ENCODE measurements at places on chromosomes 1 and 21.

DNA sequence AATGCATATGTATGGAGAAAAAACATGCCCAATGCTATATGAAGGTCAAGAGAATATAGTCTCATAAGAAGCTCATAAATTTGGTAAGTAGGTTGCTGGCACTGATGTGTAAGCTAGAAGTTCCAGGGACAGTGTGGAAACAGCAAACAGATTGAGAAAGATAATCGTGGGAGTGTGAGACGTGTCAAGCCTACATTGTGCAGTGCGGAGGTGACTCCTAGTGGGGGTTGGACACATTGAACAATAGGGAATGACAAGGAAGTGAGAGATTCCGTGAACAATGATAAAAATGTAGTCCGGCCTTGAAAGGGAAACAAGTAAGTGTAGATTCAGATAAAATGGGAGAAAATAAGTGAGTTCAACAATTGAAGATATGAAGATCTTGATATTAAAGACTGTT lies 788.4 kb upstream of the PRMT6 start:
- DNase-seq: no peak

GRCh38 chr1:145690587-145691558 lies 16.3 kb downstream of the PDZK1 start:
- no peak for DNase-seq

DNA sequence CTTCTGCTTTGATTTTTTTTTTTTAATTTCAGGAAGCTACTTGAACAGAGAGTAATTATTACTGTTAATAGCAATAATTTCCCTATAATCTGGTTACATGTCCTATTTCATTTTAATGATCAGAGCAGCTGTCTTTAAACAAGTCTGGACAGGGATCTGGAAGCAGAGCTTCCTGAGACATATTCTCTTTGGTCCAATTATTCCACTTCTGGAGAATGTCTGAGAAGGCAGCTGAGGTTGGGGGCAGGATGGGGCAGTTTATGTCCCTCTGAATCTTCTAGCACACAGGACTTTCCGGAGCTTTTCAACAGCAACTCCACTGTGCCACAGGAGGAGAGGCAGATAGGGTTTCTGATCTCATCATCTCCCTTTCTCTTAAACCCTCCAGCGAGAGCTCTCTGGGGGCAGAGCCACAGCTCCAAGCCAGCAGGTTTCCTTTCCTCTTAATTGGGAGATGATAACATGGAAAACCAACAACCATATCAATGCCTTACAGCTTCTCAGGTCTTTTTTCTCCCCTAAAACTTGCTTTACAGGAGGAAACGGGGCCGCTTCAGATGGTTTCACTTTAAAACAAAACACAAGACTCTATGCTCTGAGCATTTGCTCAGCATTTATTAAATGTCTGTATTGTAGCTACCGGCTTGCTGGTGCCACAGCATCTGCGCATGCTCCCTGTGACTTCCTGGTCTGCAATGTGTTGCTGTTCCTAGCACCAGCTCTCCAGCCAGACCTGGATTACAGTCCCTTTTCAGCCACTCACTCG lies 425.7 kb upstream of the USP24 start:
- no peak for DNase-seq

- DNase-seq: no peak
Observed at GRCh38 chr1:23194119-23194984, 22.9 kb downstream of the HTR1D start.

GRCh38 chr1:244817415-244817894 lies 18.0 kb upstream of the COX20 start:
- no peak for DNase-seq

- DNase-seq: no peak
Observed at GRCh38 chr1:160108888-160109662, 6.5 kb upstream of the ATP1A2 start.

GRCh38 chr1:111758373-111758772 lies 2.7 kb downstream of the DDX20 start:
- no peak for DNase-seq

- DNase-seq: no peak
Observed at GRCh38 chr1:23567996-23568607, 8.8 kb upstream of the ID3 start.

GRCh38 chr1:230392920-230393521 lies 33.1 kb downstream of the PGBD5 start:
- DNase-seq: no peak

DNA sequence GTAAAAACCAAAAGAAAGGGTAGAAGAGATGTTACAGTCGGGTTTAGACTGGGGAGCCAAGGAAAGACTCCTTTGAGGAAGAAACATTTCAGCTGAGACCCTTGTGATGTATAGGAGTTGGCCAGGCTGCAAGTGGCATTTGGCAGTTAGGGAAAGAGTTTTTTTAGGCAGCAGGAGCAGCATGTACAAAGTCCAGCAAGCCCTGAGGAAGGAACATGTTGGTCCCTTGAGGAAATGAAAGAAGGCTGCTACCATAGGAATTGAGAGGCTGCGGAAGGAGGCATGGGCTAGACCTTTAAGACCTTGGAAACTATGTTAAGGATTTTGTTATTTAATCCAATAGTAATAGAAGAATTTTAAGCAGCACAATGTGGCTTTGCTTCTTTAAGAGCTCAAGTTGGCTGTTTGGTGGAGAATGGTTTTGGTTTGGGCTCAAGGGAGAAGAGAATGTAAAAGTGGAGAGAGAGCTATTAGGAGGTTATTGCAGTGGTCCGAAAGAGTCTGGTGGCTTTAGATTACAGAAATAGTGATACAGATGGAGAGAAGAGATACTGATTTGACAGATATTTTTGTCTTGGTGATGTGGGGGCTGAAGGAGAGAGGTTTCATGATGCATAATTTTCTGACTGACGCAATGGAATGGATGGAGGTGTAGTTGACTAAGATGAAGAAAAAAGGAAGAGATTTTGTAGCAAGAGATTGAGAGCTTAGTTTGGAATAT lies 26.6 kb downstream of the SMAP2 start:
- no peak for DNase-seq

GRCh38 chr1:211903490-211904245 lies 73.1 kb upstream of the LPGAT1 start:
- no peak for DNase-seq

- DNase-seq: no peak
Observed at GRCh38 chr1:4603295-4604110, 50.9 kb upstream of the AJAP1 start.

DNA sequence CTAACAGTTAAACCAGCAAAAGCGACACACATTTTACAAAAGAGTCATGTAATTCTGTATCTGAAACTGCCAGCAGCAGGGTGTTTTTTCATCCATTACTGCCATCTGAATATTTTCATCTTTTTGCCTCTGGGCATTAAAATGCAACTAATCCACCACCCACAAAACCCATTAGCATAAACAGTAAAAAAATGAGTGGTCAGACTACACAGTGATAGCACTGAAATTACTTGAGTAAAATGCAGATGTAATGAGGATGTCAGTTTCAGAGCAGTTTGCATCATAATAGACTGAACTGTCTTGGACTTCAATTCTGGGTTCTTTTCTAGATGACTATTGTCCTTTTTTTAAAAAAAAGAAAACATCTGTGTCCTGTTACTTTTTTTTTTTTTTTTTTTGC lies 132.3 kb downstream of the GABPA start:
- no peak for DNase-seq

DNA sequence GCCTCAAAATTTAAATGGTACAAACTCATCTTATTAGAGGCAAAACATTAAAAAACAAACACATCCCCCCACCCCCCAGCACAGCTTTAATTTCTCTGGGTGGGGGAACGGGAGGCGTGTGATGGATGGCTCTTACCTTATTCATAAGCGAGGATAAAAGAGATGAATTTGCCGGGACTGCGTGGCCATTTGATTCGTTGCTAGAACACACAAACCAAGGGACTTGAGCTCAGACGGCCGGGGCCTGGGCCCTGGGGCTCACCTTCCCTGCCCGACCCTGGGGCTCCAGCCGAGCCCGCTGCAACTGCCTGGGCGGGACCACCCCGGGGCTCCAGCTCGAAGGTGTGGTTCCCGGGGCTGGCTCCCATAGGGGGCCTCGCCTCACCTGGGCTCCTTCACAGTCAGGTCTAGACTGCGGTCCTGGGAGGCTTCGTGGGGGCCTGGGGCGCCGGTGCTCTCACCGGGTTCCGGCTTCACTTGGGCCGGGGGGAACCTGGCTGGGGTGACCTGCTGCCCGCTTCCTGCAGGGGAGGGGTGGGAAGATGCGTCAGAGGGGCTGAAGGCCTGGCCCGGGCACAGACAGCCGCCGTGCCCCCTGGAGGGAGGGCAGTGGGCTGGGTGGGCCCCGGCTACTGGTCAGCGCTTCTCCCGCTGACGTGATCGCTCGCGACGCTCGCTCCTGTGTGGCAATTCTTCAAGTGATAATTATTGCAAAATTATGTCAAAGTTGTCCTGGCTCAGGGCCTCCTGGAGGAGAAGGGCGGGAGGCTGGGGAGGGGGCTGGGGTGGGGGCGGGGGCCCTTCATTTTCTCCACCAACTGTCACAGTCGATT lies 145.7 kb downstream of the CASZ1 start:
- DNase-seq: no peak

GRCh38 chr1:150280138-150280707 lies 2.1 kb upstream of the CIART start:
- no peak for DNase-seq

GRCh38 chr1:196960854-196961253 lies 16.5 kb upstream of the CFHR5 start:
- DNase-seq: no peak

DNA sequence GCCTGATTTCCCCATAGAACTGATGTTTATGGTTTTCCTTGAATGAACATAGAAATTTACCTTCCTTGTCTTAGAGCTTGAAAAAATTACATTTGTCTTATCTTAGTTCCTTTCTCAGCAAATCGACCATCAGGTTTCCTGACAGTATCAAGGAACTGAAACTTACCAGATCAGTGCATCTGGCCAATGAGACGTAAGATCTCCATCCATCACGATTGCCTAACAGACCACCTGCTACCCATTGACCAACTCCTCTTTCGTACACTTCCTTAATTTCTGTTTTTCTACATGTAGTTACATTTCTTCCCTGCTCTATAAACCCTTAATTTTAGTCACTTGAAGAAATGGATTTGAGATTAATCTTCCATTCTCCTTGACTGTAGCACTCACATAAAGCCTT lies 57.4 kb upstream of the TMPRSS15 start:
- DNase-seq: no peak

- no peak for DNase-seq
Observed at GRCh38 chr1:243841507-243841906, 8.5 kb downstream of the AKT3 start.

DNA sequence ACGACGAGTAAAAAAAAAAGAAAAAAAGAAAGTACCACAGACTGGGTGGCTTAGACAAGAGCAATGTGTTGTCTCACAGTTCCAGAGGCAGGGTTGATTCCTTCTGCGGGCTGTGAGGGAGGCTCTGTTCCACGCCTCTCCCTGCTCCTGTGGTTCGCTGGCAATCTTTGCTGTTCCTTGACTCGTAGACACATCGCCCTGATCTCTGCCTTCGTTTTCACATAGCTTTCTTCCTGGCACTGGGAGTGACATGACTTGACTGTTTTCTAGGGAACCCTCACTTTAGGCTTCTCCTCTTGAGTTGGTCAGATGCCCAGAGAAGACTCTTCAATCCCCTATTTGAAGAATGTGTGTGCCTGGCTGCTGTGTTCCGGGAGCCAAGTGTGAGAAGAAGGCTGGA lies 133.6 kb downstream of the TM2D1 start:
- no peak for DNase-seq

DNA sequence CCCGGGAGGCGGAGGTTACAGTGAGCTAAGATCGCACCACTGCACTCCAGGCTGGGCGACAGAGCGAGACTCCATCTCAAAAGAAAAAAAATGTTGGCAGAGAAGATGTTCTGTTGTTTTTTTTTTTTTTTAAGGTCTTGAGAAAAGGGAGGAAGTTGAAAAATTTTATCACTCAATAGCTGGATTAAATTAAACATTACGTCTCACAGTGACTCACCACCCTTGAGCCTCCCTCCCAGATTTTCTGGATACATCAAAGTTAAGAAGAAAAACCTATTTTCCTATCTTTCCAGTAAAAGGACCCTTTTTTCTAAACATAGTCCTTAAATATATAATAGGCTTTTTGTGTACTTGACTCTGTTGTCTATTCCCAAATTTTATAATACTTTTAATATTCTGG lies 35.5 kb downstream of the IFNAR1 start:
- DNase-seq: no peak

DNA sequence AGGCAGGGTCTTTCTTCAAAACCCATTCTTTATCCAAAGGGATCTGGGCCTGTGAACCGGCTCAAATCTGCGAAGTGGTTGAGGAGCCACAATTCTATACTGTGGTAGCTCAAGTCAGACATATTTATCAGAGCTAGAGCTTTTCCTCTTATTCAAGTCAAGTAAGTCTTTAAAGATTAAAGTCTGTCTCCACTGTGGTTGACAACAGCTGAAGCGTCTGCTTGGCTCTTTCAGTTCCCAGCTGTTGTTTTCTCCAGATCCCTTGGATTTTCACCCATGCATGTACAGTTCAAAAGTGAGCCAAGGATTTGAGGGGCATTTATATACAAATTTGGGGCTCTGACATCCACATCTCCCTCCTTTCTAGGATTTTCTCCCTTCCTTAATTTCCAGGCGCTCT lies 66.9 kb downstream of the C1orf185 start:
- DNase-seq: no peak

DNA sequence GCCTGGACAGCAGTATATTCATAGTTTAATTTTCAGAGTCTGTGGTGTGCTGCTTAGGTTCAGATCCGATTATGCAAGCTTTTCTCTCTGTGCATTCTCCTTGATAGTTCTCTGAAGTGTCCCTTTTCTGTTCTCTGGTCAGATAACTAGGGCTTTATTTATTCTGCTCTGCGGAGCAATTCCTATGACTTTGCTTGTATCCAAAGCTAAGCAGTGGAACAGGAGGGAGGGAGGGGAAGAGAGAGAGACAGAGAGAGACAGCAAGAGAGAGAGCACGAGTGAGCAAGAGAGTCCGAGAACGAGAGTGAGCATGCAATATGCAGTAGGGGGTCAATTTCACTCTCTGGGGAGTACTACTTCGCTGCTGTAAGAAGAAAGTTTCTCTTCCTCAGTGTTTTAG lies 113.3 kb downstream of the XPR1 start:
- no peak for DNase-seq

DNA sequence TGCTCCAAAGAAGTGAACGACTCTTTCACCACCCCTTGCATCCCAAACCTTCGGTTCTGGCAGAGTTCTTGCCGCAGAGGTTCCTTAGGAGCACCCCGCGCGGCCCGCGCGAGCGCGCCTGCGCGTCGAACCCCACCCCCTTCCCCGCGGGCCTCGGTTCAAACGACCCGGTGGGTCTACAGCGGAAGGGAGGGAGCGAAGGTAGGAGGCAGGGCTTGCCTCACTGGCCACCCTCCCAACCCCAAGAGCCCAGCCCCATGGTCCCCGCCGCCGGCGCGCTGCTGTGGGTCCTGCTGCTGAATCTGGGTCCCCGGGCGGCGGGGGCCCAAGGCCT lies at the start of gene C1orf56:
TSS of gene C1orf56 (plus strand) at position 161 of the 334 bp plus-strand sequence. CDS start at position 258, 97 bp downstream.
- no peak for DNase-seq

GRCh38 chr1:28173151-28173979 lies 3.1 kb downstream of the PTAFR start:
- no peak for DNase-seq

GRCh38 chr21:38999161-38999560 lies 184.1 kb downstream of the PSMG1 start:
- no peak for DNase-seq

- DNase-seq: no peak
Observed at GRCh38 chr1:94014635-94015488, 105.6 kb upstream of the GCLM start.

Data from iPS DF 6.9 (cell line).